ENCODE measurements at places on chromosomes 6 and 20.

GRCh38 chr6:151279891-151280290 lies 40.1 kb downstream of the AKAP12 start:
- no peak for DNase-seq

GRCh38 chr6:164929408-164929977 lies 379.9 kb downstream of the C6orf118 start:
- no peak for DNase-seq

GRCh38 chr20:5592823-5593739 lies 157.1 kb upstream of the SHLD1 start:
- no peak for DNase-seq

GRCh38 chr20:34365765-34366213 lies 2.7 kb downstream of the ITCH start:
- no peak for DNase-seq

- no peak for DNase-seq
These were observed 15.9 kb downstream of the OSBPL2 start for GRCh38 chr20:62254021-62254724.
